ENCODE measurements at places on chromosomes 1 and 21. TPM values are rescaled to one million over a fixed set of nuclear protein-coding genes. Genes with fewer than 3 reads are reported as not detected.

DNA sequence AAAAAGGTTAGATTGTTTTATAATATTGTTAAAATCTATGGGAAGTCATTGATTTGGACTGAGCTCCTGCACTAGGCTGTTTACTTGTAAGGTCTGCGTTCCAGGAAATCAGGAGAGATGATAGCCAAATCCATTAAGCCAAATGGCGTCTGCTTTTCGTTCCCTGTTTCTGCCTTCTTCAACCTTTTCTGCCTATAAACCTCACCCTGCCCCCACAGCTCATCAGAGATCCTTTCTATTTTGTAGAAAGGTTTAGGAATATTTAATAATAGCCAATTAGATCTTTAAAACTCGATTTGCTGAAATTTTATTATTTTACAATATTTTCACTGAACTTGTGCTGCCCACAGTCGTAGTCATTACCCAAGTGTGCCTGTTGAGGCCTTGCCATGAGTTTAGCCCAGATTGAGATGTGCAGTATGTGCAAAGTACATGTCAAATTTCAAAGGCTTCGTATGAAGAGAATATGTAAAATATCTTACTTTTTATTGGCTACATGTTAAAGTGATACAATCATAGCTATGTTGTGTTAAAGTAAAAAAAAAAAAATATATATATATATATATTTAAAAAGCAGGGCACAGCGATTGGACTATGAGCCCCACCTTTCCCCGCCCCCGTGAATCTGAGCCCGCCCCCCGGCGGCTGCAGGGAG is 444 bp upstream of the IARS2 start:
- DNase-seq, result no peak

- DNase-seq, result no peak
These were observed 133.1 kb upstream of the C1orf174 start for GRCh38 chr1:4033129-4033676.

DNA sequence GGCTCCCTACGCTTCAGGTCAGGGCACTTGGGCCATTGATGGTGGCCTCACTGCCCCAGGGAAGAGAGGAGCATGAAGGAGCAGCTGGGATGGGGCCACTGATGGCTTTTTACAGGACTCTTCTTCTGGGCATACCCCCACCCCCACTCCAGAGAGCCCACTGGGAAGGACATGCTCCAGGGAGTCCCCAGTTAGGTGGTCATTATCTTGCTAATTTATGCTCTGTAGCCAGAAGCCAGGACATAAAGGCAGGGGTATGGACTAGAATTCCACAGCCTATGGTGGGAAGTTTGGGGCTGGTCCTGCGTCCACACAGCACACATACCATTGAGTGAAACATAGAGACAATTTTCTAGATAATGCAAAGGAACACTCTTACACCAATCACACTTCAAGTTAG is 8.8 kb upstream of the GRIK3 start:
- DNase-seq, result no peak

GRCh38 chr1:52444463-52444862 is 40.1 kb downstream of the PRPF38A start:
- no peak for DNase-seq

KDF1 gene
- 1.2 TPM for total RNA-seq
